ENCODE measurements at places on chromosomes 1 and 21.

GRCh38 chr1:182391362-182392049, at the start of gene GLUL:
Gene GLUL (minus strand): TSS chr1:182391790. CDS start chr1:182388737, 3,053 bp downstream.
- DNase-seq: peak; percentile 95

GRCh38 chr1:220974431-220974830, 95.2 kb downstream of the HLX start:
- no peak for DNase-seq

DNA sequence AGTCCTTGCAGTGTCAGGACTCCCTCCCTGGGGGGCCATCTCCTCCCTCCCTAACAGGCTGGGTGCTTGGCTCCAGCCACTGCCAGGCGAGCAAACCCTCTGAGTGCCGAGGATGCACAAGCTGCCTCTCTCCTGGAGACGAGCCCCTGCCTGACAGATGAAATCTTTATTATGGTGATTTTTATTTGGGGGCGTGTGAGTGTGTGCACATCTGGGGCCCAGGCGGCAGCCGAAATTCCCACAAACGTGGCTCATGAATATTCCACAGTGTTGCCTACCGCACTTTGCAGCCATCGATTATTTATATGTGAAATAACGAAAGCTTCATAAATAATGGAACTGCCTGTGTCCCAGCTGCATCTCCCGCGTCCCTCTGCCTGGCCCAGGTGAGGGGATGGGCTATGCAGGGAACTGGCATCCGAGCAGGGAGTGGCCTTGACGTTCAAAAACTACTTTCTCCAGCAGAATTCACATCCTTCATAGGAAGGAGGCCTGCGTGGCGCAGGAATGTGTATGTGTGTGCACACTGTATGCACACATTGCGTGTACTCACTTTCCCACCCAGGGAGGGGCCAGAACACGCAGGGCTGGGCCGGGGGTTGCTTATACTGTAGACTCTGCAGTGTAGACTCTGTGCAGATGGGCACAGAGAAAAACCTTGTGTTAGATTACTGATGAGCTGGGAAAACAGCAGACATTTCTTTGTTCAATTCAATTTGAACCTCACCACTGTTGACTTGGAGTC, 73.1 kb downstream of the UBIAD1 start:
- DNase-seq: no peak

DNA sequence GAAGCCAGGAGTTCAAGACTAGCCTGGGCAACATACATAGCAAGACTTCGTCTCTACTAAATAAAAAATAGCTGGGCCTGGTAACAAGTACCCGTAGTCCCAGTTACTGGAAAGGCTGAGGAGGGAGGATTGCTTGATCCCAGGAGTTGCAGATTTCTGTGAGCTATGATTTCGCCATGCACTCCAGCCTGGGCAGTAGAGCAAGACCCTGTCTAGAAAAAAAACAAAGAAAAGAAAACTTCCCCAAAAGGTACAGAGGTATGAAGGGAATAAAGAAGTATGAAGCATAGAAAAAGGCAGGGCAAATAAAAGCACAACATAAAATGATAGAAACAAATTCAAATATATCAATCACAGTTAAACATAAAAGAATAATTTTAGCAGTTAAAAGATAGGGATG, 28.7 kb downstream of the RPRD2 start:
- DNase-seq: no peak

- DNase-seq: no peak
These were observed 29.3 kb downstream of the SLC5A9 start for GRCh38 chr1:48251821-48252220.

DNA sequence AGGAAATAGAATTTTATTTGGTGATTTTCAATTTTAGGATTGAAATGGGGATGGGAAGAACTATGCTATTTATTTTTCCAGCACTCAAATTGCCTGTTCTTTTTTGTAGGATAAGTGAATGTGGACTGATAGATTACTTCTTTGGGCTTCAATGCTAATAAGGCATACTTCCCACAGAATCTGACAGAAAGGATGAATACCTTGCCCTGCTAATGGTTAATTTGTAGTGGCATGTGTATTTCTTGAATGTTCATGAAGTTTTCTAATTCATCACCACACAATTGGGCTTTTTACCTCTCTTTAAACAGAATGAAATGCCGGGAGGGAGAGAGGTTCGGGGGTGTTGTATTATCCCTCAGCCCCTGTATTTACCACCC, 369.1 kb upstream of the ADGRL2 start:
- DNase-seq: no peak

GRCh38 chr1:51689643-51690042, 72.8 kb downstream of the OSBPL9 start:
- DNase-seq: no peak

DNA sequence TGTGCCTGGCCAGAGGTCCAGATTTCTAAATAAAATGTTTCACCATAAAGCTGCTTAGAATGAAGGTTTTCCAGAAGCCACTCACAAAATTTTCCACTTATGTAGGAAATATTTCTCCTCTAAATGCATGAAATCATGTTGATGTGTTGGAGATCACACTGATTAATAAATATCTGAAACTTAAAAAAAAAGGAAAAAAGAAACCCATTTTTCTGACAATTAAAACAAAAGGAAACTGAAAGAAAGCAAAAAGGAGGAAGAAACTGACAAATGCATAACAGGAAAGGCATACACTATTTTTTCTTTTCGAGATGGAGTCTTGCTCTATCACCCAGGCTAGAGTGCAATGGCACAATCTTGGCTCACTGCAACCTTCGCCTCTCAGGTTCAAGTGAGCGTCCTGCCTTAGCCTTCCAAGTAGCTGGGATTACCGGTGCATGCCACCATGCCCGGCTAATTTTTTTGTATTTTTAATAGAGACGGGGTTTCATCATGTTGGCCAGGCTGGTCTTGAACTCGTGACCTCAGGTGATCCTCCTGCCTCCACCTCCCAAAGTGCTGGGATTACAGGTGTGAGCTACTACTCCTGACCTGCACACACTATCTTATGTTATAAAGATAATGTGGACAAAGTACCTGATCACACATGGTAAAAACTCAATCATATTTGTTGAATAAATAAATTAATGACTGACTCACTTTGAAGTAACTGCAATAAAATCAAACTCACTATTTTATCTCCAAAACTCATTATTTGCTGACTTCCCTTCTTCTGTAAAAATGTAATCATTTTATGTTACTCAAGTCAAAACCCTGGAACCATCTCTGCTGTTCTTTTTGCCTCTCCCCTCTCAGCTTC, 149.8 kb upstream of the NR5A2 start:
- no peak for DNase-seq

- DNase-seq: no peak
These were observed 53.0 kb upstream of the PRELP start for GRCh38 chr1:203422656-203423055.

DNA sequence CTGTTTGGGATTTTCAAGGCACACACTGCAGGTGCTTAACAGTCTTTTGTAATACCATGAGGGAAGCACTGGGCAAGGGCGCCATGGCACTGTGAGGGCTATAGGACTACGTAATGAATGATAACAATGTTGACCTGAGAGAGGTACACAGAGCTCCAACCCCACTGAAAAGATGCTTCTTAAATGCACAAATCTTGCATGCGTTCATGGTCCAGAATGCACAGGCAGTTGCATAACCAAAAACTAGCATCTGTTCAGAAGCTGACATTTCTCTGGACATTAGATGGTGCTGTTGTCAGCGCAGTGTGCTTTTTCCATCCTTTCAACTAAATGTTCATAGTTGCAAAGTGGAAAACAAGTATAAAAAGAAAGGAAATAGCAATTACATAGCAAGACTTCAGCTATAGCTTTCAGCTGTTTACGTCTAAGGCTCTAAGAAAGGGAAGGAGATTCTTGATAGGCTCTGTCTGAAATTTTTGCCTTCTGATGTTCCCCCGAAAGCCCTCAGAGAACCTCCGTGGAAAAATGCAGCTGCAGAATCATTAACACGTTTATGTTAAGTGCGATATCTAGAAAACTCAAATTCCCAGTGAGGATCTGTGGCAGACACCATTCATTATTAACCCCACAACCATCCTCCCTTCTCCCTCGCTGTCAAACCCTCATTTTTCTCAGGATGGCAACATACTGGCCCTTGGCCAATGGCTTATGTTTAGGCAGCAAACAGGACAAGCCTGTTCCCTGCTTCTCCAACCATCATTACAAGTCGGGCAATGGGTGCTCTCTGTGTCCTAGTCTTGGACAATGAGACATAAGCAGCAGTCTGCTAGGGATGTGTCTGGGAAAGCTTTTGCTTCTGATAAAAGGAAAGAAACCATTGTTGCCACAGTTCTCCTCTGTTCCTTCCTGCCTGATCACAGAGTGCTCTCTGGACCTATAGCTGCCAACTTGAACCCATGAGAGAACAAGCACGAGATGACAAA, 8.2 kb upstream of the TARBP1 start:
- DNase-seq: peak; percentile 71

DNA sequence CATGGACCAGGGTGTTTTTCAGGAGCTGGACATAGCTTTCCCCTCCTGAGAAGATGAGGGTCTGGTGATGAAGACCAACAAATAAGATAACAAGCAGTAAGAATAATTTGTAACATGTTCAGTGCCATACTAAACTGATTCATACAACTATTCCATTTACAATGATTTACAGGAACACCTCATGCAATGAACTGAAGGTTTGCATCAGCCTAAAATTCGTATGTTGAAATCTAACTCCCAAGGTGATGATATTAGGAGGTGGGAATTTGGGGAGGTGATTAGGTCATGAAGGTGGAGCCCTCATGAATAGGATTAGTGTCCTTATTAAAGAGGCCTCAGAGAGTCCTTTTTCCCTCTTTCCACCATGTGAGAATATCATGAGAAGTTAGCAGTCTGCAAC, 15.9 kb upstream of the NIBAN1 start:
- no peak for DNase-seq

DNA sequence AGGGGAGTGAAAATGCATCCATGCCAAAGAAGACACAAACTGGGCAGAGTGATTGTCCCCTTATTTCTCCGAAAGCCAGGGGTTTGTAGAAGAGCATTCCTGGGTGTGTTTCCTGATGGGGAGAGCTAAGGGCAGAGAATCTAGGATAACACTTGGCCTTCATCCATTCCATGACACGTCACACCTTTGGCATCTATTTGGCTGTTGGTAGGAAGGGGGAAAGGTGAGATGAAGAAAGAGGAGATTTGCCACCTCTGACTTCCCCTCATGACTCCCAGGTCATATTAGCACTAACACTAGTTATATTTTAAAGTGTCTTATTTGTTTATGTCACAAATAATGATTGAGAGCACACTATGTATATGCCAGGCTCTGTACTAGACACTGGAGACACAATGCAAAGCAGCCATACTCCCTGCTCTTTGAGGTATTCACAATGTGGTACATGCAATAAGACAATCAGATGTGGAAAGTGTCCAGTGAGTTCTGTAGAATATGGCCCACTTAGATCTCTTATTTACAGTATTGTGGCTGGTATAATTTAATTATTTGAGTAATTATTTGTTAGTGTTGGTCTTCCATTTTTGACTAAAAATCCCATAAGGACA, 54.5 kb upstream of the GADD45A start:
- DNase-seq: no peak

DNA sequence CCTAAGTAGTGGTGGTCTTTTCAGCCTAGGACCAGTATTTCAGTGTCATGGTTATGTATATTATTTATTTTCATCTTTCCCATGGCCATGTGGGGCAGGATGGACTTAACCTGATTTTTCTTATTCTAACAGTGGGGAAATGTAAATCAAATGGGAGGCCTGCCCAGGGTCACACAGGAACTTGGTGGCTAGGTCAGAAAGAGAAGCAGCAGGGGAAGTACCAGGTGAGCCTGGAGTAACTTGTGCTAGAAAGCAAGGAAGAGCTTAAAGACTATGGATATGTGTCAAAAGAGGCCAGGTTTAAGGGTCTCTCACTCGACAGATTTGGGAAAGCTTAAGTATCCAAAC, 936 bp downstream of the ZFP69B start:
- DNase-seq: no peak

DNA sequence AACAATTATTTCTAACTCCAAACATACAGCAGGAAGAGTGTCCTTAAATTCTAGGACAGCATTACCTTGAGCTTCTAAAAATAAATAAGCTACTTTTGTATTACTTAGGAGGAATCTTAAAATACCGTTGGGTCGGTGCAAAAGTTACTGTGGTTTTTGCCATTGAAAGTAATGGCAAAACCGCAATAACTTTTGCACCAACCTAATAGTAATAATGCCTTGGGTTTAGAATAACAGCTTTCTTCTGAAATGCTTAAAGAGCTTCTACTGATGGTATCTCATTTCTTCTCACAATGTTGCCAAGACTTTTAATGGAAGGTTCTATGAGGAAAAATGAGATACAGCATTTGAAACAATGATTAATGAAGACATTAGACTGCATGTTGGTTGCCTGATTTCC, 179.9 kb downstream of the SEC16B start:
- DNase-seq: no peak

- no peak for DNase-seq
These were observed 340.6 kb downstream of the ZNF326 start for GRCh38 chr1:90335558-90335957.

GRCh38 chr1:202106340-202107254, 16.1 kb upstream of the GPR37L1 start:
- DNase-seq: no peak

DNA sequence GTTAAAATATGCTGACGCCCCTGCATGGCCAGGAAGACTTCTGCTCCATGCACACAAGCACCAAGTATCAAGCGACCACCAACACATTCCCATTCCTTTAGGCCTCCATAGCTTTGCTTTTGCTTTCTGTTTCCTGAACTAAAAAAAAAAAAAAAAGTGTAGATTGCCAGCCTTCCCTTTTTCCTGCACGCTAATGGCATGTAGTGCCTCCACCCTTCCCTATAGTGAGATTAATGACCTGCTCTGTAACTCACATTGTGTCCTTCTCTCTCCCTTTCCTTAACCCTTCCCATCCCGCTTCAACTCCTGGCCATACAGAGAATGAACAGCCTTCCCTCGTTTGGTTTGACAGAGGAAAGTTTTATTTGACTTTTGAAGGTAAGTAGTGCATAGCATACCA, 57.1 kb upstream of the DYNLT5 start:
- no peak for DNase-seq

GRCh38 chr1:53725238-53725689, 13.7 kb downstream of the GLIS1 start:
- no peak for DNase-seq

GRCh38 chr1:16026723-16027484, 5.1 kb downstream of the CLCNKA start:
- no peak for DNase-seq

DNA sequence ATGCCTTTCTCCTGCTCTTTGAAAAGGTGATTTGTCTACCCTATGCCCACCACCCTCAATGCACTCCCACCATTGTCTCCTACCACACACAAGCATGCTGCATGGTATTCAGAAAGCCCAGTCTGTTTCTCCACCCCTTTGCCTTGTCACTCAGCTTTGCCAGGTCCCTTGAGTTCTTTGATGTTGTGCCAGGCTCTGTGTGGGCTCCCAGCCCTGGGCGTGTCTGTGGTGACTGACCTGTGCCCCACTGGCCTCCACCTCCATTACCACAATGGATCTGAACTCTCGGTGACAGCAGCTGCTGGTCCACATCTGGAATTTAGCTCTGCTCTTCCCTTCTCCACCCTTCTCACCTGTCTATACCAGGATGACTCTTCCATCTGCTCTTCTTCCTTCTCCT, 34.9 kb downstream of the ATP2B4 start:
- no peak for DNase-seq
